Activated CD4-positive, alpha-beta memory T cell treated with anti-CD3 and anti-CD28 coated beads for 36 hours (primary cell): ENCODE measurements at places on chromosomes 3 and 15. TPM values are rescaled to one million over a fixed set of nuclear protein-coding genes. Genes with fewer than 3 reads are reported as not detected.

LYZL4 gene
- total RNA-seq: not detected

LTF gene
- total RNA-seq: not detected

DUOXA2 gene
- not detected for total RNA-seq

PLCH1 gene
- 0.12 TPM for total RNA-seq

CKMT1A gene
- total RNA-seq: 0.33 TPM

QARS1 gene
- total RNA-seq: 286 TPM

SEC11A gene
- total RNA-seq: 136 TPM

TMEM207 gene
- not detected for total RNA-seq

ELL3 gene
- 2.4 TPM for total RNA-seq

SLC7A14 gene
- total RNA-seq: not detected

DAZL gene
- not detected for total RNA-seq

FOXL2NB gene
- not detected for total RNA-seq

CHRNA7 gene
- total RNA-seq: not detected

WDR48 gene
- total RNA-seq: 38.5 TPM

CSTA gene
- not detected for total RNA-seq

GOLGA6A gene
- not detected for total RNA-seq

PPP1R14D gene
- not detected for total RNA-seq

LMLN gene
- total RNA-seq: 3.8 TPM

GNAT1 gene
- total RNA-seq: not detected

CD276 gene
- total RNA-seq: 4.9 TPM

CP gene
- not detected for total RNA-seq

NMNAT3 gene
- 2.3 TPM for total RNA-seq

PLXNB1 gene
- 3.8 TPM for total RNA-seq

FILIP1L gene
- total RNA-seq: 0.10 TPM

LRRN1 gene
- total RNA-seq: 0.17 TPM

ANKRD63 gene
- total RNA-seq: not detected

FBXL22 gene
- total RNA-seq: 0.48 TPM

GPR176 gene
- total RNA-seq: 0.21 TPM

TMEM39A gene
- total RNA-seq: 34.3 TPM

SLC51A gene
- total RNA-seq: not detected

SLC6A6 gene
- total RNA-seq: 44.0 TPM

SI gene
- not detected for total RNA-seq

KIF7 gene
- 0.95 TPM for total RNA-seq

KLHL6 gene
- total RNA-seq: 65.2 TPM

LRRIQ4 gene
- total RNA-seq: 0.14 TPM

PARP3 gene
- 13.4 TPM for total RNA-seq

CCR8 gene
- 0.51 TPM for total RNA-seq

GRAMD2A gene
- total RNA-seq: not detected

XCR1 gene
- 0.05 TPM for total RNA-seq

GOLGA6D gene
- total RNA-seq: not detected

MYZAP gene
- 0.55 TPM for total RNA-seq

RTP1 gene
- total RNA-seq: not detected

TNK2 gene
- total RNA-seq: 59.9 TPM

ANKUB1 gene
- not detected for total RNA-seq

ARIH1 gene
- total RNA-seq: 169 TPM

GPR149 gene
- not detected for total RNA-seq

ALDH1L1 gene
- total RNA-seq: not detected

TTC21A gene
- 1.7 TPM for total RNA-seq

WNT7A gene
- total RNA-seq: 0.29 TPM

BCL6 gene
- total RNA-seq: 51.3 TPM
